Tibial nerve (tissue), 4 donors: ENCODE measurements at places on chromosomes 13 and 19. TPM values are rescaled to one million over a fixed set of nuclear protein-coding genes. Genes with fewer than 3 reads are reported as not detected.

Gene MARK4
- total RNA-seq, result 12.1 TPM

Gene NTN5
- total RNA-seq, result 0.78 TPM

Gene NHLRC3
- 21.2 TPM for total RNA-seq

Gene ZNF614
- 4.7 TPM for total RNA-seq

Gene ZNF44
- total RNA-seq, result 11.8 TPM

Gene WDR87
- total RNA-seq, result not detected

Gene ZNF665
- 5.4 TPM for total RNA-seq

Gene RNF225
- not detected for total RNA-seq
